Activated CD8-positive, alpha-beta memory T cell treated with anti-CD3 and anti-CD28 coated beads, Interleukin-2, amount 10 ng/mL, durations not matched to agents 7 days and 5 days (primary cell): ENCODE measurements at places on chromosomes 12 and 14. TPM values are rescaled to one million over a fixed set of nuclear protein-coding genes. Genes with fewer than 3 reads are reported as not detected.

Gene NYNRIN
- 0.50 TPM for total RNA-seq

Gene SOAT2
- total RNA-seq, result 1.1 TPM

Gene SLCO1B1
- not detected for total RNA-seq

Gene NEUROD4
- total RNA-seq, result not detected

Gene TRPV4
- total RNA-seq, result not detected

Gene SAMD15
- total RNA-seq, result 0.12 TPM

Gene STYK1
- total RNA-seq, result 8.4 TPM

Gene CLEC9A
- total RNA-seq, result not detected

Gene KCNA5
- not detected for total RNA-seq

Gene SCN8A
- total RNA-seq, result 2.3 TPM

Gene KERA
- total RNA-seq, result not detected

Gene KCNC2
- not detected for total RNA-seq

Gene HOXC12
- not detected for total RNA-seq

Gene CLEC1A
- total RNA-seq, result not detected

Gene MYG1
- 51.7 TPM for total RNA-seq

Gene STXBP6
- not detected for total RNA-seq

Gene VRTN
- not detected for total RNA-seq

Gene SPX
- 0.40 TPM for total RNA-seq

Gene TAS2R20
- total RNA-seq, result 2.0 TPM

Gene GZMB
- total RNA-seq, result 1,034 TPM

Gene ADAM21
- total RNA-seq, result 0.07 TPM

Gene GALNT9
- total RNA-seq, result not detected
